ENCODE measurements at places on chromosomes 12 and 14.

DNA sequence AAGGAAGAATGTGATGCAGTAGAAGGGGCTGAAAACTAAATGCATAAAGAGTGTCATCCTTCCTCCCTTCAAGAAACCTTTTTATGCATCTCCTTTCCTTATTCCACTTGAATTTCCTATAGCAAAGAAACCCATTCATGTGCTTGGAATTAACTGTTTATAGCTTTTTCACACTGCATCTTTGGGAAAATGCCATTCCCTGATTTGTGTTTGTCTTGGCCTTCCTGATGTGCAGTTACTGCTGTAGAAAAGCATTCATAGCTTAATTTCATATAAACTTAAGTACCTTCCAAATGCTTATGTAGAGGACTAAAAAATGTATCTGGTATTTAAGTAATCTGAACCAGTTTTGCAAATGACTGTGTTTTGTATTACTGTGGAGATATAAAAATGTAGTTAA lies 61.8 kb downstream of the SDR9C7 start:
- DNase-seq: no peak

DNA sequence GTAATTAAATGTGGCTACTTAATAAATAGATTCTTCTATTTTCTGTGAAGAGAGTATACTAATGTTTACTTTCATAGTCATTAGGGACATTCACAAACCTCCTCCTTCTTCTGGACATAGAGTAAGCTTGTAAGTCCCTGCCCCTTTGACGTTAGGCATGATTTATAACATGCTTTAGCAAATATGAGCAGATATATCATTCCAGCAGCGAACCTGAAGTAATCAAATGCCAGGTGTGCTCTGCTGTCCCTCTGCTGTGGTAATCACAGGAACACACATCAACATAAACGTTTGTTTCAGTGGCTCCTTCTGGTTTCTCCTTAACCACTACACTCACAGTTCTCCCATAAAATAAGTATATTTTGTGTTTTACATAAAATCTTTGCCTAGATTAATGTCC lies 961.8 kb downstream of the FLRT2 start:
- DNase-seq: no peak

- DNase-seq: no peak
These were observed 117.7 kb downstream of the ADCK1 start for GRCh38 chr14:77917491-77918201.

- DNase-seq: no peak
These were observed 326.7 kb downstream of the DPF3 start for GRCh38 chr14:72567226-72567625.

- DNase-seq: peak; percentile 19
These were observed 10.2 kb upstream of the GOLGA5 start for GRCh38 chr14:92783813-92784431.

DNA sequence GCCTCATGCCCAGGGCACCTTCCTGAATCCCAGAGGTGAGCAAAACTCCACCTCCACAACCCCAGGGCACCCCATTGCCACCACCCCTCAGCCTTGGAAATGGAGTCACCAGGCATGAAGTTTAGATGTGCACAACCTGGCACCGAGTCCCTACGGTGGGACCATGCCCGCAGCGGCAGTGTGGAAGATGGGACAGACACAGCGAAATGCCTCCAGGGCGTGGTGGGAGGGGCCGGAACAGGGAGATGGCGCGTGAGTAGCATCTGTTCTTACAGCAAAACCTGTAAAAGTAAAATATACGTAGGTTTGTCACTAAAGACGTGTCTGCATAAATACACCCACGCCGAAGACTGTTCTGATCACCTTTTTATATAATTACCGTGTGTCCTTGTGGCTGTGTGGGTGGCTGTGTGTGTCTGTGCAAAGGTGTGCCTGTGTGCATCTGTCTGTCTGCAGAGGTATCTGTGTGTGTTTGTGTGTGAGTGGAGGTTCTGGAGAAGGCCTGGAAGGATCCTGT lies 17.4 kb upstream of the DEGS2 start:
- no peak for DNase-seq

DNA sequence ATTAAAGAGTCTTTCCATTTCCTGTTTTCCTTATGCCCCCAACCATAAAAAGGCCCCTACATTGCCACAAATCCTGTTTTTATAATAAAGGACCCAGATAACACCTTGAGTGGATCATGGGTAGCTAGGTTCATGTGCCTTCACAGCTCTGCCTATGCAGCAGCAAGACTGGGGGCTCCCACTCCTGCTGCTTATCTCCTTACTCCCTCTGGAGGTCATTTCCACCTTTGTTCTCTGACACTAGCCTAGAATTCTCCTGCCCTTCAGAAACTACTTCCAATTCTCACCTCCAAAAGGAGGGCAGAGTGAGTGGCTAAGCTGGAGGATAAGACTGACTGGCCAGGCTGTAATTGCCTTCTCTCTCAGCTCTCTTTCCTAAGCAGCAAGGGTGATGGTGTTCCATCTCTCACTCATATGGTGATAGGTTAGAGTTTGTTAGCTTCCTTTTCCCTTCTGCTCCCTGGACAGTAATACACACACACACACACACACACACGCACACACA lies 20.0 kb upstream of the STAC3 start:
- DNase-seq: no peak

- no peak for DNase-seq
These were observed 26.4 kb downstream of the ALG10 start for GRCh38 chr12:34048714-34049113.

- DNase-seq: no peak
These were observed 6.5 kb downstream of the AMDHD1 start for GRCh38 chr12:95949477-95950206.

- DNase-seq: no peak
These were observed 624.2 kb downstream of the DIO2 start for GRCh38 chr14:79586989-79587598.

DNA sequence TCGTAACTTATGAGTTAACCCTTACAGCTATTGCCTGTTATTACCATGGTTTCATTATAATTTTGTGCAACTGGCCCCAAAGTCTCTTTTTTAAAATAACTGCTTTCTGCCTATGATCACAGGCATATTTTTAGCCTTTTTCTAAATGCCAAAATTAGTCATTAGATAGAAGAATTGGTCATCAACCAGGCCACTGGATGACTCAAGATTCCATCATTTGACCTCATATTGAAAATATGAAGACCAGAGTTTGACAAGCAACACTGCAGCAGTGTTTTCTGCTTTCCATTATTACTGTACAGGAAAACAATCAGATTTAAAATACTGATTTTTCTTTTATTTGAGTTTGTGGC lies 54.7 kb upstream of the OTOGL start:
- no peak for DNase-seq

- no peak for DNase-seq
These were observed 28.6 kb downstream of the ASCL4 start for GRCh38 chr12:107803092-107803491.

DNA sequence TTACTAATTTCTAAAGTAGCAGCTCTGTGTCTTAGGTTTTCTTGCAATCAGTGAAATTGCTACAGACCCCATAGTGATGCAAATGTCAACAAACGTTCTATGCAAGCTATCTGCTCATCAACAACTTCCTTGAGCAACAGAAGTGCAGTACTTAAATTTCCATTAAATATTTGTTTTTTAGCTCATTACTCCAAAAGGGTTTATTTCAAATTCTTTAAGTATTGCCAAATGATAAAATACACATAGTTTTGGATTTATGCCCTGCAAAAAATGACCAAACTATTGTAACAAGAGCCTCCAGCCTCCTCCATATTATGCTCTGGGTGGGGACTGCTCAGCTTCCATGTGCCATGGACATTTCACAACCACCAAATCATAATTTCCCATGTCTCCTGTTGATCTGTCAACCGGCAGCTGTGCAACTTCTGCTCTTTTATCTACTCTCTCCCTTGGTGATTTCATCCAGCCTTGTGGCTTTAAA lies 4.4 kb downstream of the BDKRB1 start:
- no peak for DNase-seq

DNA sequence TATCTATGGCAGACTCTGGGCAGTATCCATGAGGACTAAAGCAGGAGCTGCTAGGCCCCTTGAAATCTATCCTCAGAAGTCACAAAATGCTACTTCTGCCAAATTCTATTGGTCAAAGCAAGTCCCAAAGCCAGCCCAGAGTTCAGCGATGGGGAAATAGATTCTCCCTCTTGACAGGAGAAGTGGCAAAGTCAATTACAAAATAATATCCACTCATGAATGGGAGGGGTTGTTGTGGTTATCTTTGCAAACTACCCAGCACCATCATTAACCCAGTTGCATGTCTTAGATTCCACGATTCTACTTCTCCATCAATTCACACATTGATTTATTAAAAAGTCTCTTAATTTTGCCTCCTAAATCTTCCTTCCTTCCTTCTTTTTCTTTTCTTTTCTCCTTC lies 30.7 kb upstream of the STXBP6 start:
- DNase-seq: no peak

DNA sequence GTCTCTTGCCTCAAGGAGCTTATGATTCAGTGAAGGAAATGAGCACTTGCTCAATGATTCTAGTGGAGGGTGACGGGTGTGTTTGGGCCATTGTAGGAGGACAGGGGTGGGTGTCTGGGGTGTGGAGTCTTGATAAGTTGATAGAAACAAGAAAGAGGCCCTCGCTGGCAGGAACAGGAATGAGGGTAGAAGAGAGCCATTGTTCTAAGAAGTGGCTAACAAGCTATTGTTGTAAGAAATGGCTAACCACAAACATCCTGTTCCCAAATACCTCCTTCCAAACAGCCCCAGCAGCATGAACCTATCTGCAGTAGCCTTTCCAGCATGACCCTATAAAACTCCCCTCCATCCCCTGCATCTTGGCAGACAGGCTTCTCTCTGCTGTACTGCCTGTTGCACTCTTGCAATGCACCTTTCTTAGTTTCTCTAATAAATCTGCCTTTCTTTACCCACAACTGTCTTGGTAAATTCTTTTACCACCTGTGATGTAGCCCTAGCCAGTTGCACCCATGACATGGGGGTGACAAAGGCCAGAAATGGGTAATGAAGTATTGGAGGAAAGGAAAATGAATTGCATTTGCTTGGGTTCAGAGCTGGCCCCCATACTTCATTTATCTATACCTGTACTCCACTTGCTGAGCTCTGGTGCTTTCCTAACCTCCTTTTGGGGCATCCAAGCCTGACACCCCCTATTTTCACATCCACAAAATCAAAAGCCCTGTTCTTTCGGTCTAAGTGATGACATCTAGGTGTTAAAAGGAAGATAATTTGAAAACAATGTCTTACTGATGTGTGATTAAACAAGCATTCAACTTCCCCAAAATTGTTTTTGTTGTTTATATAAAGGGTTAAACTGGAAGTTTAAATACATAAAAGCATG lies 389.1 kb downstream of the GRIN2B start:
- DNase-seq: no peak

- no peak for DNase-seq
These were observed 21.7 kb upstream of the NUP107 start for GRCh38 chr12:68665016-68665569.

DNA sequence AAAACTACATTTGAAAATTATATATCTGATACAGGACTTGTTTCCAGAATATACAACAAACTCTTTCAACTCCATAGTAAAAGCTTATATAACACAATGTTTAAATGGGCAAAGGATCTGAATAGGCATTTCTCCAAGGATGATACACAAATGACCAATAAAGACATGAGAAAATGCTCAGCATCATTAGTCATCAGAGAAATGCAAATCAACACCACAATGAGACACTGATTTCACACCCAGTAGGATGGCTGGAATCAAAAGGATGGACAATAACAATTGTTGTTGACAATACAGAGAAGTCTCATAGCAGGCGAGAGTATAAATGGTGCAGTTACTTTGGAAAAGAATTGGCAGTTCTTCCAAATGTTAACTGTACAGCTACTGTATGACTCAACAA lies 394.9 kb downstream of the BCL11B start:
- no peak for DNase-seq

DNA sequence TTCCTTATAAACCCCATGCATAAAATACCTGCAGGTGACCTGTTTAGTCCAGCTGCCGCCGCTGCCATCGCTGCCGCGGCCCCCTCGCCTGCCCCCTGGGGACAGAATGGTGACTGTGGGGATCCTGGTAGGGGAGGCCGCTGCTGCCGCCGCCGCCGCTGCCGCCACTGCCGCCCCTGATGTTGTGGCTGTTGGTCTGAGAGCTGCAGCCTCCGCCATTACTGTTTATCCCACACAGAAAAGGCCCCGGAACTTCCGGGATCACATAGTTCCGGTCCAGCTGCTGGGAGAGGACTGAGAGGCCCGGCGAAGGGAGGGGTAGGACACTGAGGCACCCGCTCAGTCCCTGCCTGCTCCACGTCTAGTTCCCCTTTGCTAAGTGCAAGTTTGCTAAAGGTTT lies 244.9 kb downstream of the C12orf50 start:
- no peak for DNase-seq

DNA sequence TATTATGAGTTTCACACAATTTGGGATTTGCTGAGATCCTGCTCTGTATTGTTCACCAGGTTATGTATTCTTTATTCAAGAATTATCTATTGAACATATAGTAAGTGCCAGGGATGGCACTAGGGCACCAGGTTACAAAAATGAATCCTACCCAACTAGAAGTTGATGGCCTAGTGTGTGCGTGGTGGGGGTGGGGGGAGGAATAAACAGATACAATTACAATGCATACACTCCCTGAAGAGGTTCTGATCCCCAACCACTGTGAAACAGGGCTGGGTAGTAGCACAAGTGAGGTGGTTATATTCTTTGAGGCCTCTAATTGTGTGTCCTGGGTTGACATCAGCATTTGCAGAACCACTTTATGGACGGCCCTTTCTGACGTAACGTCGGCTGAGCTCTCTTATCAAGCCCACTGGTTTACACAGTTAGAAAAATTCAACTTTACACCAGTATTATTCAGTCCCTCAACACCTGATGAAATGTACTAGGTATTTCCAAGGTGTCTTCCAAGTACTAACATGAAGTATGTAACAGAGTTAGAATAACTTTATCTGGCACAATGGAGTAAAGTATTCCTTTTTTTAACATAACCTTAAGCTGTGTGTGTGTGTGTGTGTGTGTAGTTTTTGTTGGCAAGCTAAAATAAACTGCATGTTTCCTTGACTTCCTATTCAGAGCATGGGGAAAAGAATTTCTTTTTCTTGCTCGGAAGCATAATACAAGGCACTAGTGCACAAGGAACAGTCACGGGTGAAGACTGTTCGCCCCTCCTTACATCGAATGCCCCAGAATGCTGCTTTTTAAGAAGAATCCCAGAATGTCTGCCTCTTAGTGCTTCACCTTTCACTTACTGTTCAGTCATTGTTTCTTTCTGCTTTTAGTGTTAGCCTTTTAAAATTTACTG lies 8.1 kb upstream of the GLRX5 start:
- no peak for DNase-seq

DNA sequence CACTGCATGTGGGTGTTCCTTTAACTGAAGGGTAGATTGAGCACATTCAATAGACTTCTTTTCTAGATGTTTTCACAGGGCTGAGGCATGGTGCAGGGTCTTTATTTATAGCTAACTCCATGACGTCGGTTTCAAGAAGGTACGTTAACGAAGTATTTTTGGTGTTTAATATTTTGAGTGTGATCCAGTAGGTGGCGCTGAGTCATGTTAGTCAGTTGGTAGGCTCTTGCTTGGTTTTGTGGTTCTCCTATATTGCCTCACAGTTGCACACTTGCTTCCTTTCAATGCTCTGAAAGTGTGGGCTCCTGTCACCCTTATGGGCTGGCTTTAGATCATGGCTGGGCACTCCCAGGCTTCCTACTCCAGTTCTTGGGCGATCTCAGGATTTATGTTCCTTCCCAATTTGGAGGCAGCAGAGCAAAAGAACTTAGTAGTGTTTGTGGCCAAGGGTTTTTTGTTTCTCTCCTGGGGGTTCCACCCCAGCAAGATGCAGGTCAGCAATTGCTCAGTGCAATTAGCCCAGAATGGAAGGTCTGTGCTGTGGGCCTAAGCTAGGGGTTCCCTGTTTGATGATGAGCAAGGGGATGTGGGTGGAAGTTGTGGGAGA lies 471.6 kb upstream of the FOXG1 start:
- DNase-seq: peak; percentile 4

All from HuH-7.5 (cell line).